CD4-positive, alpha-beta T cell treated with Interleukin-15 for 4 hours (primary cell): ENCODE measurements at places on chromosomes 6 and 20.
A peak's percentile ranks its signal among the peaks of the same experiment; 100 is the strongest.

- DNase-seq = no peak
These were observed 306.8 kb upstream of the CNR1 start for GRCh38 chr6:88472851-88473525.

DNA sequence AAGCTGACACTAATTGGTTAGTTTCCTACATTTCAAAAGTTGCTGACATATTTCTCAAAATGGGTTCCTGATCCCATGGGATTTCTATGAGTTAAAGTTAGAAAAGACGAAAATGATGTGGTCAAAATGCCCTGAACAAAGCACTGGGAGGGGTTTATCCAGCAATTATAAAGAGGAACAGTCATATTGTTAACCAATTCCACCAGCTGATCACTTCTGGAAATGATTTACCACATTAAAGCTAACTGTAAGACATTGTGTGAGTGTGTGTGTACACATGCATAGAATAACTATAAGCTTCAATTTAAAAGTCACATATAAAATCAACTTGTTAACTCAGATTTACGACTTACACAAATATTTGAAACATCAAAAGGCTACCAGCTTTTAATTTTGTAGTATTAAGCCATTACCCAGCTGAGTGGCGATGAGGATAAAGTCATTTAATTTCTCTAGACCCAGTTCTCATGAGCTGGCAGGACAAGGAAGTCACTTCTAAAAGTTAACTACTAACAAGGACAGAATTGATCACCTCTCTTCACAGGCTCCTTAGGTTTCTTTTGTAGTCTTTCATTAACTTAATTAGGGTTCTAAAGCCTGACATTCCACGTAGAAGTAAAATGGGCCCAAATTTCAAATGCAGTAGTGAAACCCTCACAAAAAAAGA is 40.4 kb downstream of the MAN1A1 start:
- no peak for DNase-seq

DNA sequence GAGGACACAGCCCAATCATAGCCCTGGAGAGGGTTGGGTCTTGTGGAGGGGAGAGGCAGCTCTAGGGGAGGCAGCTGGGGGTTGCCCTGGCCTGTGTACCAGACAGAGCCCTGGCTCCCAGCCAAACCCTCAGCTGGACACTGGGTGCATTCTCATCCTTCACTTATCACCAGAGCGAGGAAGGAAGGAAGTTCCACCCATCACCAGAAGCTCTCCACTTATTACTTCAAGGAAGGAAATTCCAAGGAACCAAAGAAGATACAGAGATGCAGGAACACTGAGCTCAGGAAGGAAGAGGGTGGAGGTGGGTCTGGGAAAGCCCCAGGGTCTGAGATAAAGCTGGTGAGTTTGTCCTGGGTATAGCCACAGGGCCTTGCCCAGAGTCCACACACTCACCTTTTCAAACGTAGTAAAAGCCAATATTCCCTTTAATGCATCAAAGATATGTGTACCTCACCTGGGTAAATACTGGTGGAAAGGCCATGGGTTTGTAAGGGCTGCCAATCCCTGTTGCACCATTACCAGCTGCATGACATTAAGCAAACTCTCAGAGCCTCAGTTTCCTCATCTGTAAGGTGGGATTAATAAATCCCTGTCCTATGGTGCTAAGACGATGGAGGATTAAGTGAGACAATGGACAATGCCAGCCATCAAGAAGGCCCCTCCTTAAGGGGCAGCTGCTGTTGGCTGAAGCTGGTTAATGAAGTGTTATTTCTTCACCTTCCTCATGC is 109.7 kb upstream of the NAA20 start:
- DNase-seq = no peak

- DNase-seq = no peak
These were observed 1.4 kb upstream of the METTL24 start for GRCh38 chr6:110359556-110359955.

DNA sequence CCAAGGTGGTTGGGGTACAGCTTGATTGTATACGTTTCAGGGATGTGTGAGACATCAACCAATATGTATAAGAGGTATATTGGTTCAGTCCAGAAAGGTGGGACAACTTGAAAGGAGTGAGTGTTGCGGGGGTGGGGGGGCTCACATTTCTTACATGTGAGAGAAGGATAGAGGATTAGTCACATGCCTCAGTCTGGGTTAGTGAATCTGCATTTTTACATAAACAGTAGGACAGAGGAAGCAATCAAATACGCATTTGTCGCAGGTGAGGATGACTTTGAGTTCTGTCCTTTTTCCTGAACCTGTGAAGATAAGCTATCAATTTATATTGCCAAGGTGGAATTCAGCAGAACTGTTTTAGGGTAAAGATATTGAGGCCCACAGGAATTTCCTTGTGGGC is 42.1 kb upstream of the TBC1D32 start:
- DNase-seq = no peak

DNA sequence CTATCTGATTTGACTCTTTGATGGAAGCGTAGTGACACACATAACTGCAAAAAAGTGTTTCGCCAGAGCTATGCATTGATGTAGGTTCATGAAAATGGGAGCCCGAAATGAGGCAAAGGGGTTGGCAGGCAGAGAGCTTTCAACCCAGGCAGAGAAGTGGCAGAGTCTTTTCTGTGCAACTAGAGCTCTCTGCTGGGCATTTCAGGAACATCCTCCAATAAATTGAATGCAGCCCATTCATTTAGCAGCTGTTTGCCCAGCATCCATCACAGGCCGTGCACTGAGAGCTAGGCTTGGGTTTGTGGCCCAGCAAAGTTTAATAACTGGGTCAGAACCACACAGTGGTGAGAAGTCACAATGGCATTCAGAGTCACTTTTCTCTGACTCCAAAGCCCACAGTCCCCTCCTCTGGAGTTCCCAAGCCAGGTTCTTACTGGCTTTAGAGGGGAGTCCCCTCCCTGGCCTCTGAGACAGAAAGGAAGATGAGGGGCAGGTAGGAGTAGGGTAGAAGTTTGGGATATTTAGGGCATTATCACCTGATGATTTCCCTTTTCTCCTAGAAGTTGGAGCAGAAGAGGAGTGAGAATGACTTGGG is 31.8 kb upstream of the ELMO2 start:
- peak; percentile 24 for DNase-seq

GRCh38 chr20:36399147-36399968 is 93.2 kb downstream of the DLGAP4 start:
- DNase-seq = no peak

DNA sequence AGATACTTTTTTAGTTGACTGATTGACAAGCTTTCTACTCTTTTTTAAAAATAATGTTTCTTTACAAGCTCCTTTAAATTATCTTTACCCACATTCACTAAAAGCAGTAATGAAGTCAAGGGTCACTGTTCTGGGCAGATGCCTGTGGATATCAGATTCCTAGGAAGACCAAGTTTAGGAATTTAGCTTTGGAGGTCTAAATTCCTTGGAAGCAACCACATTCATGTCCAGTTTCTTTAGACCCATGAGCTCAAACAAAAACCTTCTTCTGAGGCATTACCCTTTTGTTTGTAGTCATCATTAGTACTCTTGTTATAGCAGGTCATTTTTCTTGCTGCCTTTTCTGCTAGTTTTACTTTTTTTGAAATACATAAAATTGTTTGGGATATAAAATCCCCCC is 462.9 kb upstream of the JAG1 start:
- DNase-seq = no peak

DNA sequence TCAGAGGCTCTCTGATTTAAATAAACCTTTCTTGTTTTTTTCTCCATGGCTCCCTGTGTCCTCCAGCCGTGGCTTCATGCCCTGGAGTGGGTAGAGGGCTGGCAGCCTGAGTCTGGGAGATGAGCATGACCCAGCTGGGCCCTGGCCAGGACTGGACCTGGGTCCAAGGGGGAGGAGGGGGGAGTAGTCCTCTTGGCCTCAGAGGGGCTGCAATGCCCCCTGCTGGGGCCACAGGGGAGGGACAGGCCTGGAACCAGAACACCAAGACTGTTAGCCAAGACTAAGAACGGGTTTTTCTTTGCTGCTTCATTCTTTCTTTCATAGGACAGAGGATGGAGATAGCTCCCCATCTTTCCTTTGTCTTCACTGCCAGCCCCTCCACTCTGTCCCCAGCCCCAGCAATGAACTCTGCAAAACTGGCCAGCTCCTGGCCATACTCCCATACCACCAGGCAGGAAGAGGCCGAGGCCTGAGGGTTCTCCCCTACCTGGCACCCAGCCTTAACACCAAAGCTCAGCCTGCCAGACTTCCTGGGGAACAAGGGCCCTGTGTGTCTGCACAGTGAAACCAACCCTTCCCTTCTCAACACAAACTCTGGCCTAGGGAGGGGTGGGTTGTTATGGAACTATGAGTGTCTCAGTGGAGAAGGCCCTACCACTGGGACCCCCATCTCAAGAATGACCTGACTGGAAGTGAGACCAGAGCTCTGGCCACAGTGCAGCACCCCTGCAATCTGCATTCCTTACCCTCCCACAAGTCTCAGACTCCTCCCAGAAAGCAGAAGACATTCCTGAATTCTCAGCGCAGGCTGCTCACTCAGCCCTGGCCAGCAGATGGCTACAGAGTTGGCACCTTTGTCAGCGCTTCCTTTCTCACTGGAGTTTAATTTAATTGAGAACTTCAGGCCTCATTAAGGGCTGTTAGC is 11.0 kb downstream of the SLC29A1 start:
- DNase-seq = no peak

- DNase-seq = peak; percentile 33
These were observed 590 bp downstream of the SLCO4A1 start for GRCh38 chr20:62642666-62643520.

GRCh38 chr6:162463576-162463975 is 264.0 kb downstream of the PRKN start:
- no peak for DNase-seq

DNA sequence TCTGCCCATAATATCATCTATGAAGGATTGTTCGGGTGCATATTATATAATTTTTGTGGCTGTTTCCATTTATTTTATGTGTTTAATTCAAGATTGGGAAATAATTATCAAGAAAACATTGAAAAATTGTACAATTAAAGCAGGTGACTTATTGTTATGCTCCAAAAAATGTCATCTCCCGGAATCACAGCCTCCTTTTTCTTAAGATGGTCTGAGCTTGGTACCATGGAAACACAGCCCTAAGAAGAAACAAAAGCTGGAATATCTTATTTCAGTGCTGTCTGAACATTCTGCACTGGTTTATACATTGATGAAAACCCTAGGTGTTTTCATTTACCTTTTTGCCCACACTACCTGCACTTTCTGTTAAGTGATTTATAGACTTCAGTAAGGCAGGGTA is 367.2 kb downstream of the ARHGAP18 start:
- no peak for DNase-seq

GRCh38 chr6:55014321-55015088 is 159.8 kb upstream of the HCRTR2 start:
- no peak for DNase-seq

DNA sequence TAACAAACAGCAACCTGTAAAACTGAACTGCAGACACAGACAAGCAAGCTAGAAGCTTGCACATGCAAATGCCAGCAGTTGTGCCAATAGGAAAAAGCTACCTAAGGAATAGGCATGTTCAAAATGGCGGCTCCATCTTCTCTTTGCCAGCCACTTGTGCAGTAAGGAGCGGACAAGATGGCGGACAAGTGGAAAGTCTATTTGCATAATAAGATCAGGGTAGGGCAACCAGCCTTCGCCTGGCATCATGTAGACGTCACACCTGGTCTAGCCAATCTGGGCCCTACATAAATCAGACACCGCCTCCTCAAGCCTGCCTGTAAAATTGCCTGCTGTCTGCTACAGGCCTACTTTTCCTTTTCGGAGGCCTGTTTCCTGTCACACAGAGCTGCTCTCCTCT is 18.0 kb downstream of the C6orf52 start:
- no peak for DNase-seq

DNA sequence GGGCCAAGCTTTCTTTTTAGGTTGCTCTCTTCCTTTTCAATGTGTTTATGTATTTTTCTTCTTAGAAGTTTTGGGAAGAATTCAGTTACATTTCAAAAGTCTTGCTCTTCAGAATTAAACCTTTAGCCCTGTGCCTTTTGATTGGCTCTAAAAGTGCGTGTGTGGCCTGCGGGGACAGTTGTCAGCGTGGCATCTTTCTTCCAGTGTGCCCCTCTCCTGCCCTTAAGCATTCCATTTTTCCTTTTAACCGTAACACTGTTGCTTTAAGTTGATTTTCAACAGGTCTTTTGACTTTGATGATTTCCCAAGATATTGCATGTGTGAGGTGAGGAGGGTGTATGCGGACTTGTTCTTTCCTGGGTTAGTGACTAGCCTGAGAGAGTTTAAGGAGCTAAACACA is 999.1 kb upstream of the FLRT3 start:
- DNase-seq = no peak

DNA sequence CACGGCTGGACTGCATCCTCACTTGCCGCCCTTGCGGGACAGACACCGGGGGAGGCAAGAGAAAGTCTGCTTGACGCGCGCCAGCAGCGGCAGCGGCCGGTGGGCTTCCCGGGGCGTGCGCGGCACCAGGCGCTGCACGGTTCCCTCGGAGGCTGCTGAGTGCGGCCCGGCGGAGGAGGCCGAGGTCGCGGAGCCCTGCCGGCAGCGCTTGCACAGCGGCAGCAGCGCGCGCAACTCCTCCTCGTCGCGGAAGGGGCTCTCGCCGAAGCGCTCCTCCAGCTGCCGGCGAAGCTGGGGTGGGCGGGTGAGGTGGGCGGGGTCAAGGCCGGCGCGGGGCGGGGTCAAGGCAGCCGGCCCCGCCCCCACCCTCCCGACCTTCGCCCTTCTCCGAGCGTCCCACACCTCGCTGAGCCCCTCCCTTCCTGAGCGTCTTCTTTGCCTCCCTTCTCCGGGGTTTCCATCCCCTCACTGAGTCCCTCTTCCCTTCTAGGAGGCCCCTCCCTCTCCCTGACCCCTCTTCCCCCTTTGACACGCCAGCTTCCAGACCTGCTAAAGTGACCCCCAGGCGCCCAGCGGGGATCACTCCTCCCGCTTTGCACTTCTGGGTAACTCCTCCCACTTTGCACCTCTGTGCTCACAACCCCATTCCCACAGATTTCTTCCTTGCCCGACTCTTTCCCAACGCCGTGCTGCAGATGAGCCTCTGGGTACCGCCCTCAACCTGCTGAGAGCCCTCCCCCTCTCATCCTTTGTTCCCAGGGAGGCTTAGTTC is 8.8 kb downstream of the DUSP15 start:
- peak; percentile 63 for DNase-seq

- peak; percentile 69 for DNase-seq
These were observed 4.9 kb downstream of the SCML4 start for GRCh38 chr6:107819217-107819616.

- DNase-seq = no peak
These were observed 464.4 kb upstream of the CHD6 start for GRCh38 chr20:42082611-42083010.

DNA sequence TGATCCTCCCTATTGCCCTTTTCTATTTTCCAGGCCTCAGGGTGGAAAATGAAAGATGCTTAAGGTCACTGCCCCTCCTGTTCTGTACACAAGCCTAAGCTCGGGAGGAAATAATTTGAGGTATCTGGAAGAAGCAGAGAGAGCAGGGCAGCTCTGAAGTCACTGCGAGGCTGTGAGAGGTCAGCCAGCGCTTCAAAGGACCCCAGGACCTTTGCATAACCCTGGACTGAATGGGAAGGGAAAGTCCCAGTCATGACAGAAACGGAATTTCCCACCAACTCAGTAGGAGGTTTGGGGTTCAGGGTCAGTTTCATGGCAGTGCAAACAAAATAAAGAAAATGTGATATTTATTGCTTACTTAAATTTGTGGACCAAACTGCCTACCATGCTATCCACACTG is 58.1 kb downstream of the LRFN2 start:
- no peak for DNase-seq

GRCh38 chr6:142112451-142113061 is 20.2 kb upstream of the GJE1 start:
- DNase-seq = peak; percentile 71
